RKO (cell line): ENCODE measurements at places on chromosomes 5 and 9.

GRCh38 chr5:1832511-1833250 lies 31.5 kb downstream of the NDUFS6 start:
- DNase-seq: no peak

DNA sequence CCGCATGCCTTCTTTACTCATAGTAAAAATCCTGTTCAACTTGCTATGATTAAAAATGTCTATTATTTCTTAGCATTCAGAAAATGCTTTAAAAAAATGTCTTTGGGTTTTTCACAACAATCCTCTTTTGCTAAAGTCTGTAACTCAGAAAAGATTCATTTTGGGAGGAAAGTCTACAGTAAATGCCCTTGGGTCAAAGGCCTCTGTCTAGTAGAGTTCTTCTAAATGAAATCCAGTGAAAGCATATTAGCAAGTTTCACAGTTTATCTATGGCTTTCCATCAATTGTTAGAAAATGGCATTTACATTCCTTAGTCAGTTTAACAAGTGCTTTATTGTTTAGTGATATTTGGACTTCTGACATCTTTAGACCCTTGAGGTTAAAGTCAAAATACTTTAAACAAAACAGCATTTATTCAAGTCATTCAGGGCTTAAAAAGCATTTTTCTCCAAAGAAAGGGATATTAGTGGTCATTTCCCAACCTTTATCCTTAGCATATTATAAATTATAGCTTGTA lies 137.1 kb upstream of the TARS1 start:
- DNase-seq: no peak

DNA sequence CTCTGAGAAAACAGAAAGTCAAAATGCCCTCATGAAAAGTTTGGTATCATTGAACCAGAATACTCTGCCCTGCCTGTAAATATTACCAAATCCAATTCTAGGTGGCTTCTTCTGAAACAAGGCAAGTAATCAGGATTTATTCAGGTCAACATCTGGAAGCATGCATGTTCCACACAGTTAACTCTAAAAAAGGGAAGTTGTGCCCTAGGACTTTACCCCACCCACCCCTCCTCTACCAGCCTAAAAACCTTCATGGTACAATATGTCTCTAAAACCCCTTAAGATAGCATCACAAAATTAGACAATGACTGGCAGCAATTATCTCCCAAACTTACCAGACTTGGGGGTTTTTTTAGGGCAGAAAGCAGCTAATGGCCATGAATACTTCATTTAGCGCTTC lies 414.8 kb upstream of the SLC30A5 start:
- DNase-seq: no peak

- no peak for DNase-seq
These were observed 10.4 kb upstream of the SLC34A1 start for GRCh38 chr5:177373806-177374205.

DNA sequence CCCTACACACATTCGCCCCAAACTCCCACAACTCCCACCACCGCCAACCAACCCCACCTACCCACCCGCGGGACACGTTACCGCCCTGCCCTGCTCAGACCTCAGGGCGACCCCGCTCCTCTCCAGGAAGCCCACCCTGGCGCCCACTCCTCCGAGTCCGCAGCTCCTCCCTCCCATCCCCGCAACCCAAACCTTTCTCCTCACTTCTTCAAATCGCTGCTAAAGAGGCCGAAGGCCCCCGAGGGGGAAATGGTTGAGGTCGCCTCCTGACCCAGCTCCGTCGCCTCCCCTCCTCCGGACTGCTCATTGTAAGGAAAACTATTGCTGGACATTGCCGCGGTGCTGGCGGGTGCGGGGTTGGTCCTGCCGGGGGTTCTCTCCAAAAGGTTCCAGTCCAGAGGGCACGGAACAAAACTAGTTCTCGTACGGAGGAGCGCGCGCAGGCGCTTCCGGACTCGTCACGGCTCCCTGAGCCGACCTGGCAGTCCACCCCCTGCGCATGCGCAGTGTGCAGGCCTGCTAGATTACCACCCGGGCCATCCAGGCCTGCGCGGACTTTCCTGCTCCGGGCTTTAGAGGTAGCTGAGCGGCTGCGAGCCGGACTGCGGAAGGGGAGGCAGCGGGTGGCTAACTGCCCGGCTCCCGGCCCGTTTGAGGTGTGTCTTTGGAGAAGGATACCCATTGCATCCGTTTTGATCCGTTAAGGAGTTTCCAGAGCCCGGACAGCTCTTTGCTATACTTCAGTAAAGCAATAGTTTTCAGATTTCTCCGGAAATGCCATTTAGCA lies at the start of gene AP3B1:
TSS of gene AP3B1 (minus strand) at position 451 of the 787 bp plus-strand sequence. CDS start at position 332, 119 bp downstream.
- peak; percentile 99 for DNase-seq

GRCh38 chr5:14405267-14405666 lies 176.3 kb upstream of the OTULINL start:
- DNase-seq: no peak

GRCh38 chr5:132827943-132828673 lies 2.3 kb downstream of the SHROOM1 start:
- no peak for DNase-seq

DNA sequence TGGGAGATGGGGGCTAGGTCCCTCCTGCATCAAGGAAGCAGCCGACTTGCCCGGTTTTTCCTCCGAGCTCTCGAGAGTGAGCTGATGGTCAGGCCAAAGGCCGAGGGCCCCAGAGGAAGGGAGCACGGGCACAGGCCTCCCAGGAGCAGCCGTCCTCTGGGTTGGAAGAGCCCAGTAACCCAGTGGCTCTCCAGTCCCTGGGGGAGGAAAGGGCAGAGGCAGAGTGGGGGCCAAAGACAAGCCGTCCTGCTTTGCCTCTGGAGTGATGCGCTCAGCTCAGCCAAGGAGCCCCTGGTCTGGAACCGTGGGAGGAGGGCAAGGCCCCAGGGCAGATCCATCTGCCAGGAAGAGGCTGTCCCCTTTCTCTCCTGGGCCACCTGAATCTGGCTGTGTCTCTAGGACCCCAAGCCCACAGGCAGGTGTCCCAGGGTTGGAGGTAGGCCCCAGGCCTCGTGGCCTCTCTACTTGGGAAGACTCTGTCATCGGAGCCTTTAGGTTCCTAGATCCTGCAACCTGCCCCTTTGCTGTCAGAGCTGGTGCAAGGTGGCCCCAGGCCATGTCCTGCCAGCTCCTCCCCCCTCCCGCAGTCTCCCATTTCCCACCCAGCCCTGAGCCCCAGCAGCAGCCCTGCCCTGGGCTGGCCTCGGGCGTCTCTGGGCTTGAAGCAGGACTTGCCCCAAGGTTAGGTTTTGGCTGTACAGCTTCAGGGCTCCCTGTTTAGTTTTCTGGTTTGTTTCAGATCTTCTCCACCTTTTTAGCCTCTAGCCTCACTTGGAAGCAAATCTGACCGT lies 224.1 kb downstream of the CACNA1B start:
- no peak for DNase-seq

DNA sequence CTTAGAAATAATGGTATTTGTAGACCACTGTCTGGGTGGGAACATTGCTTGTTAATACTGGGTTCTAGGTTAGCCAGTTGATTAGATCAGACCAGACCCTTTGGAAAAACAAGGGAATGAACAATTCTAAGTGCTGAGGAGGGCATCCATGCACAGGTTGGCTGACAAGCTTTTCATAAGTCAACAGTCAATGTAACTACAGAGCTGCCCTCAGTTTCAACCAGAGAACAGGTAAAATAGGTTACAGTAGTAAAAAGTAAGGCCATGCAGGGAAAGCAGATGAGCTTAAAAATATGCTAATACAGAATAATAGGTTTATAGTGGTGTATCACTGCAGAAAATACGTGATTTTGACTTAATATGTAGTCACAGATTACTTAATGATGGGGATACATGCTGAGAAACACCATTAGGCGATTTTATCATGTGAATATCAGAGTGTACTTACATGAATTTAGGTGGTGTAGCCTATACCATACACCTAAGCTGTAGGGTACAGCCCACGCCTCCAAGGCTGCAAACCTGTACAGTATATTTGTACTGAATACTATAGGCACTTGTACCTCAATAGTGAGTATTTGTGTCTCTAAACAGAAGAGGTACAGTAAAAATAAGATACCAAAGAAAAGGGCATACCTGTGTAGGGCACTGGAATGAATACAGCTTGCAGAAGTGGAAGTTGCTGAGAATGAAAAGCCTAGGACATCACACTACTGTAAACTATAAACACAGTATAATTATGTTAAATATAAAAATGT lies 6.1 kb upstream of the FGF18 start:
- no peak for DNase-seq

DNA sequence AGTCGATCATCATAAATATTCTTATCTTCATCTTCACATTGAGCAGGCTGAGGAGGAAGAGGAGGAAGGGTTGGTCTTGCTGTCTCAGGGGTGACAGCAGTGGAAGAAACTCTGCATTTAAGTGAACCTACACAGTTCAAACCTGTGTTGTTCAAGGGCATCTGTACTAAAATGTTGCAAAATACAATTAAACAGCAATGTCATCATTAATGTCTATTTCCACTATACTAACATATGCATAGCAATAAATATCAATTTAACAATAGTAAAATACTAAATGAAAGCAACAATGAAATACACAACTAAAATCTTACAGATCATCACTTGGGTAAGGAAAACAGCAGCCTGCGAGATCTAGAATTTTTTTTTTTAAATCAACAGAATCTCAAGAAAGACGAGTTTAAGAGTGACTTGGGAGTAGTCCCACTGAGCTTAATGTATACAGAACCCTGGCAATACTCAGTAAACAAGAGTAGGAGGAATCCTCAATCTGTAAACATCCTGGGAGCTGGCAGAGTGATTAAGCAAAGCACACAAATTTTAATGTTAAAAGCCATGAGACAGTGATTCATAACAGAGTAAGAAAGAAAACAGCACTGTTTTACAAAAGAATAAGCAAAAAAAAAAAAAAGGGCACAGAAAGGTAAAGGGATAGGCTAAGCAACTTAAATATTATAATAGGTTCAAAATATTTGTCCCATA lies 10.0 kb downstream of the HOMER1 start:
- no peak for DNase-seq

GRCh38 chr5:1194378-1194777 lies 7.0 kb upstream of the SLC6A19 start:
- DNase-seq: no peak

- no peak for DNase-seq
These were observed 101.1 kb upstream of the COL5A1 start for GRCh38 chr9:134540276-134541096.

- no peak for DNase-seq
These were observed 45.3 kb downstream of the KCNT1 start for GRCh38 chr9:135747311-135747710.

- no peak for DNase-seq
These were observed 31.3 kb downstream of the ABHD17B start for GRCh38 chr9:71879644-71880174.

- DNase-seq: no peak
These were observed 65.3 kb downstream of the CDC14B start for GRCh38 chr9:96554326-96554725.

- DNase-seq: peak; percentile 19
These were observed 603.3 kb downstream of the KIF4B start for GRCh38 chr5:155616779-155617392.

DNA sequence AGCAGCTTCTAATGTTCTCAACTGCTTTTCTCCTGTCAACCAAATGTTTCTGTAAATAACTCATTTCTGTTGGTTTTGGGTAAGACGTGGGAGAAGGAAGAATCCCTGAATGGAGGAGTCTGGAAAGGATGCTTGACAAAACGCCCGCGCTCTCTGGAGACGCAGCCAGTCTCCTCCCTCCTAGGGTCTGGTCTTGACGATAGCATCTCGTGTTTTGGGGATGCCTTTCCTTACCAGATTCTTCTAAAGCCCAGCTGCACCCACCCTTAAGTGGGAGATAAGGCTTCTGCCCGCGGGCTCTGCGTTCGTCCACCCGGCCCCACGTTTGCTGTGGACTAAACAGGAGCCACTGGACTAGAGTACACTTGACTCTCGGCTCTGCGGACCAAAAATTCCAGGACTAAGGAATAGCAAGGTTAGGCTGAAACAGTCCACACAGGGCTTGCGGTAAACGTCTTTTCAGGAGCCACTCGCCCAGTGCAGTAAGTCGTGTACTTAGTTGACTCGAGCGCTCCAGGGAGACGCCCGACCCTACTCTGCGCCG lies 491 bp upstream of the CTSL start:
- no peak for DNase-seq

DNA sequence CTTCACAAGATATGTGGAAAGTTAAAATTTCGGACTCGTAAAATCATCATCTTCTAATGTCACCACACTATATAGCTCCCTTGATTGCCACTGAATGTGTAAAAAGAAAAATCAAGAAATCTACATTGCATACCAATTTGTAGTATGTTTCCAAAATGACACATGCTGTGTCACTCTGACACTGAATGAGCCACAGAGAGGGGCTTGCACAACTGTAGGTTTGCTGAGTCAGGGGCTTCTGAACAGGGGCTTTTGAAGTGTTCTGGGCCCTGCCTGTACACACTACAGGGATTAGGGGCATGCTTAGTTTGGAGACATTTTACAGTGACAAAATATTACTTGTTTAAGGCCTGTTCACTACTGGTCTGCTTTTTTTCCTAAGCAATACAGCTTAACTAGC lies 234.4 kb upstream of the GRAMD2B start:
- DNase-seq: no peak

- DNase-seq: no peak
These were observed 303.8 kb downstream of the EDIL3 start for GRCh38 chr5:84080908-84081307.

GRCh38 chr5:67209141-67209771 lies 12.7 kb upstream of the CD180 start:
- DNase-seq: peak; percentile 81

GRCh38 chr5:172312286-172312685 lies 28.7 kb upstream of the UBTD2 start:
- no peak for DNase-seq

- DNase-seq: no peak
These were observed 152.1 kb downstream of the CRB2 start for GRCh38 chr9:123508048-123508447.

DNA sequence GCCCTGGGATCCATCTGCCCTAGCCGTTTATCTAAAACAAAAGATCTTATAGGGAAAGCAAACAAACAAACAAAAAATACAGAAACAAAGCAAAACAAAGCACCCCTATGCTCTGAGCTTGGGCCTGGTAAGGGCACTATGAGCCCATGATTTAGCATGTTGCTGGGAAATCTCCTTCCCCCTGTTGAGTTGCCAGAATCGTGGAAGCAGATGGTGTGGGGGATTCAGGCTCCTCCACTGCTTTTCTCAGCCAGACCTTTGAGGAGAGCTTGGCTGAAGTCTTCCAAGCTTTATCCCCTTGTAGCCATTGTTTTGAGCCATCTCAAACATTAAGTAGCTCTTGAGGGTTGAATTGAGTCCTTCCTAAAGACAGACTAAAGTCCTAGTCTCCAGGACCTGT lies 29.9 kb downstream of the TMC1 start:
- no peak for DNase-seq
